Amniotic epithelial cell (primary cell): ENCODE measurements at places on chromosomes 4 and X.
A peak's percentile ranks its signal among the peaks of the same experiment; 100 is the strongest.

- DNase-seq: no peak
Observed at GRCh38 chrX:103338663-103339062, 8.6 kb downstream of the TCEAL7 start.

GRCh38 chrX:74248889-74249288, 55.1 kb upstream of the ZCCHC13 start:
- peak; percentile 50 for DNase-seq

DNA sequence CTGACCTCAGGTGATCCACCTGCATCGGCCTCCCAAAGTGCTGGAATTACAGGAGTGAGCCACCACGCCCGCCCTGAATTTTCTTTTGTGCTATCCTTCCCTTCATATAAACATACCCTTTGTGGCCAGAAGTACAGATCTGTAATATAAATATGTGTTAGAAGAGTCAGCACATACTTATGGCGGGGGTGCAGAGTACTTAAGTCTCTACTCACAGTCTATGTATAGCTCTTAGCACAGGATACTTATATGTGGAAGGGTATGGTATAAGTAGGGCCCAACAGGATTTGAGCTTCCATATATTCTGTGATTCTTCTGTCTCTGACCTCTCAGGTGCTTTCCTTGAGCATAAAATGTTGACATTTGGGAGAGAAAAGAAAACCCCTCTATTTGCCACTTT, 18.2 kb downstream of the CXorf58 start:
- DNase-seq: no peak

GRCh38 chrX:7889135-7889534, 38.1 kb downstream of the PNPLA4 start:
- DNase-seq: no peak

DNA sequence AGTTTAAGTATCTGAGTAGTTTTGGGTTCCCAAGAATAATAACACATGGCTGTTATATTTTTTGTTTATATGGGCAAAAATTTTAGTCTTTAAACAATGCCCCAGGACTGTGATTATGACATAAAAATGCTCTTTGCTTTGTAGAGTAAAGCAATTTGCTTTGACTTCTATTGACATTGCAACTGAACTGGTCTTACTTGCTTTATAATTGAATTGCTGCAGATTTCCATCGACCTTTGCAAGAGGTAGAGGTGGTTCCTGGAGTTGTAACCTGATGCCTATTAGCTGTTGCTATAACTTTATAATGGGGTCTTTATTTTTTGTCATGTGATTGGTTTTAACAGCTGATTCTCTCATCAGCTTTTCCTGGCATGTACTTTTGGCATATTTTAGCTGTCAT, 302.9 kb downstream of the ARHGAP10 start:
- DNase-seq: no peak

GRCh38 chr4:110904435-110905065, 281.7 kb upstream of the PITX2 start:
- peak; percentile 18 for DNase-seq

DNA sequence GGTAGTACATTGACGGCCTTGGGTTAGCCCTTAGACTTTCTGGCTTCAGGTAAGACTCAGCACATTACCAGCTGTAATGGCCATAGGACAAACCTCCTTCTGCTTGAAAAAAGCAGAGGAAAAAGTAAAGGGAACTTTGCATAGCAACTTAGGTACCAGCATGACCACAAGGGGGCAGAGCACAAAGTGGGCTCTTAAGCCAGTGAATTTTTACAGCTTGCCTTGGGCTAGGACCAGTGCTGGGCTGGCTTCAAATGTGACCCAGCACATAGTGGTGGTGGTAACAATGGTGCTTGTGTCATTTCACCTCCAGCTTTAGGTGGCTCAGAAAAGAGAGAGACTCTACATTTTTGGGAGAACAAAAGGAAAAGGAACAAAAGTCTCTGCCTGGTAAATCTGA, 66.1 kb downstream of the KLHL4 start:
- peak; percentile 11 for DNase-seq

DNA sequence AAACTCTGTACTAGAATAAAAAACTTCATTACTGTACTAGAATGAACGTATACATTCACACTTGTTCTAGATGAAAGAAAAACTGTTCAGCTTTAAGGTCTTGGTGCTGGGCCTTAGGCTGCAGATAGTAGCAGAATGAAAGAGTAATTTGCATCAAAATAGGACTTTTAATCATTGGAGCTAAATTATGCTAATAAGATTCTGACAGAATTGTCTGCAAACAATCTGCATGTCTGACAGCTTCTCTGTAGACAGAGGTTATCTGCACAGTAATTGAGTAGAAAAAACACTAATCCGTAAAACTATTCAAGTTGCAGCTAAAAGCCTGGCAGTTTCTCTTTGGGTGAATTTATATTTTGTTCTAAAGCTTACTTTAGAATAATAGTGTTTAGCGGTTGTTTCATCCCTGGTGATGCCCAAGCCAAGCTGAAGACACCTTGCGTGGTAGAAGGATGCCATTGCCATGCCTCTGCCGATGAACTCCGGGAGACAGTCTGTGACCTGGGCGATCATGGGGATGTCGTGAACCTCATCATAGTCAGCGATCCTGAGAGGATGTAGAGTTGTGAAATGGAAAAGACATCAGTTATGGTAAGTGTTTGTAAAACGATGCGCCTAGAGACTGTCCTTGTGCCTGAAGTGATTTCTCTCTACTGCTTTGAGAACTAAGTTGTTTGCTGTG, 25.3 kb downstream of the LRP2BP start:
- DNase-seq: no peak

DNA sequence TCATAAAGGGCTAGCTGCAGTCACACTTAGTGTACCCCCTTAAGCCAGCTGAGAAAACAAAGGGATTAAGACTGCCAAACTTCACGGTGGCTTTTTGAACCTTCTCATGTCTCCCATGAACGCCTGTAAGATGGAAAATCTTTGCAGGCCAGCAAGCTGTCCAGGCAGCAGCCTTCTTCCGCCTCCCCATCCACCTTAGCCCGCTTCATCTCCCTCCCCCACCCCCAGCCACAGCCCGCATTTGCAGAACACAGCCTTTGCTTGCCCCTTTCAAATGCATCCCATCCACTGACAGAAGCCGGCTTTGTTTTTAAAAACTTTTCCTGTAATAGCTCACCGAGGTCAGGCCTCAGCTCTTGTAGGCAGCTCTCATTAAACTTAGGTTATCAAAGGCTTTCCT, 113.8 kb upstream of the FAM9B start:
- DNase-seq: no peak

DNA sequence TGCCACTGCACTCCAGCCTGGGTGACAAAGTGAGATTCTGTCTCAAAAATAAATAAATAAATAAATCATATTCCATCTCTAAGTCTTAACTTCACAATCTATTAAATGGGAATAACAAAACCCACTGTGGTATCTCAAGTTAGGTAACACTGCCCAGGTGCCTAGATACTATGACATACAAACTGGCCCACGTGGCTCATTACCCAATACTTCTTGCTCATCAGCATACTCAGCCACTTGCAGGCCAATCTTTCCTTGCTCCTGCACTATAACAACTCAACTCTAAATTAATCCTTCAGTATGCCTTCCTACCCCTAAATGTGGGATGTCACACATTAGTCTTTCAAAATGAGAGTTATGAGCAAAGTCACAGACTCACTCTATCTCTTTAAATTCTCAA, 230.1 kb downstream of the OPHN1 start:
- no peak for DNase-seq

DNA sequence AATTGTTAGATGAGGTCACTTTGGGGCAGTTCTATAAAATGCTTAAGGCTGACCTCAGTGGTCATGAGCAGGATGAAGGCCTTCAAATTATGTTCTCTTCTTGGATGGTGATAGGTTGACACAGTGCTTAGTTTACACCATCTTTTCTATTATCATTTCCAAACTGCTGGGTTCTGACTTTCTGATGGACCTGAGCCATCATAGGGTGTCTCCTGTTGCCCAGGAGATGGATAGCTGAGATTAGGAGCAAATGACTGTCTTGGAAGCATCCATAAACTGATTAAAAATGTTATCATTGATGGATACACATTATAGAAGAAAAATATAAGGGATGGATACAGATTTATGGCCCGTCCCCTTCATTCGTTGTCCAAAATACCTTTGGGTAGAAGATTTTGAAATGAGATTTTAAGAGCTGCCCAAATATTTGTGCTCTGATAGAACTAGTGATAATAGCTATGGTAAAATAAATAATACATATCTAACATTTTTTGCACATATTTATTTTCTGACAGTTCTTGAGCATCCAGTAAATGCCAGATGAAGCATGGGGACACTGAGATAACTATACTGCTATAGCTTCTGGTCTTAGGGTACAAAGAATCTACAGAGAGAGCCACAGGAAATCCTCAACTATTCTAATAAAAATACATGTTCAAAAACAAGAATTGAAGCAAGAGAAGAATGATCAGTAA, 839.4 kb upstream of the LCORL start:
- no peak for DNase-seq

DNA sequence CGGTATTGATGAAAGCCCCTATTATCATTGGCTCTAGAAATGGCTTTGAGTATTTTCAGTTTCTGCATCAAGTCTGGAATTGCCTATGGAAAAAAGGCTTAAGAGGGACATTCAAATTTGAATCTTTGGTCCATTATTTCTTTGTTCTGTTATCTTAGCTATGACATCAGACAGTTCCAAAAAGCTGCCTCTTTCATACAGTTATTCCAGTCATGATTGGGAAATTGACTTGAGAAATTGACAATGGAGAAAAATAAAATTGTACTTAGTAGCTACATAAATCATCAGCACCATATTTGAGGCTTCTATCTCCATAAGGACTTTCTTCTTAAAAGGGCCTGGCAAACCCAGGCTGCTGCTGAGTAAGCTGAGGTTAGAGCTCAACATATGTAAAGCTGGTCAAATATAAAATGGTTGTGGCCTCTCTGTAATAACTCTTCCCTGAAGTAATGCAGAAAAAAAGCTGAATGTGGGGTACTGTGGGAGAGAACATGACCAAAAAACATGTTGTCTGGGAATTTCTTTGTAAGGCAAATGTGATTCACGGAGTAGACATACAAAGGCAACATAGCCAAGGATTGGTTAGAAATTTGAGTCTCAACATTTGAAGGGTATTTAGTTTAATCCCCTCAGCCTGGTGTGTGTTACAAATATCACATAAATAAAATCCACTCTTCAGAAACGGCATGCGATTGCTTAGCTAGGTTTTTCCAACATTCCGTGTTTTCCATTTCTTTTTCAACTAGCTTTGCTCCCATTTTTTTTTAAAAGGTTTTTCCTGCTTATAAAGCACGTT, 100.9 kb downstream of the LNX1 start:
- DNase-seq: peak; percentile 83

DNA sequence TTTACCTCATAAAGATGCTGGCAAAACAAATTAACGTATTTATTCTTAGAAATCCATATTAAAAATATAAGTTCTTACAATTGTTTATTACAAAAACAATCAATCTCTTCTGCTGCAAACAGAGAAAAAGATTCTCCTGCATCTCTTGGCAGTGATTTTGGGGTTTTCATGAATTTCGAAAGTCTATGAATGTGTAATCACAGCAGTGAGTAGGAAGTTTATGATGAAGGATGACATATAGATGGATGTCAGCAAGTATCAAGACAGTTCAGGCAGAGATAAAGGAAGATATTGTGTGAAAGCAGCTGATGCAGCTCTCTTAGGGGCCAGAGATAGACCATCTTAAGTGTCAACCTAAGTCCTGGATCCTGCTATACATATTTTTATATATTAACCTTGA, 196.9 kb upstream of the BANK1 start:
- peak; percentile 38 for DNase-seq

GRCh38 chr4:152301381-152301780, 234.5 kb downstream of the FBXW7 start:
- DNase-seq: no peak

- DNase-seq: no peak
Observed at GRCh38 chr4:121177246-121178137, 13.4 kb upstream of the TNIP3 start.

- DNase-seq: no peak
Observed at GRCh38 chr4:158915683-158916241, 146.9 kb downstream of the FNIP2 start.

DNA sequence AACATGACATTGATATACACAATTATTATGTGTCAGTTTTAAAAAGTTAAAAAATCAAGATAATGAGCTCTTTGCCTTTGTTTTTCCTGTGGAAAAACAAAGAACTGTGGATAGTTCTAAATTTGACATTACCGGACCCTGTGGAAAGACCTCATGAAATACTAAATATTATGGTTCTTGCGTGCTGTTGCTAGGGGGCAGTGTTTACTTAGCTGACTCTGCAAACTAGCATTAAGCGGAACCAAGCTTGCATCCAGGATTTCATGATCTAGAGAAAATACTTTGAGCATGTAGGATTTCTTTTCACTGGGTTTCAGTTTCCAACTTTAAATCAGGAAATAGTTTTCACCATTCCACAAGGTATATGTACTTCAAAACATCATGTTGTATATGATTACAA, 33.6 kb downstream of the CLCN4 start:
- peak; percentile 69 for DNase-seq

DNA sequence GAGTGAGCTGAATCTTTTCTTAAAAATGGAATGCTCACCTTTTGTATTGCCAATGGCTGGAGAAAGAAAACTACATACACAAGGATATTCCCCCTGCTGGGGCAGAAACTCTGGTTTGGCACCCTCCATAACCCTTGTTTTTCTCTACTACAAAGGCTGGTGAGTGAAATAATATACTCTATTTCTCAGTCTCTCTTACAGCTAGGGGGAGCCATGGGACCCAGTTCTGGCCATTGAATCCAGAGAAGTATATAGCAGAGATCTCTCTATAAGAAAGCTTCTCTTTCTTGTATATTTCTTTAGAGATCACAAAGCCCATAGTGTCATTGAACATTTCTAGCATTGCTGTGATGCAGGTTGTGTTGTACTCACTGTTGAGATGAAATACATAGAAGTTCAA, 49.8 kb downstream of the SMPX start:
- DNase-seq: no peak

- no peak for DNase-seq
Observed at GRCh38 chrX:136493011-136493410, 4.4 kb upstream of the HTATSF1 start.

GRCh38 chr4:88706574-88706973, 8.9 kb upstream of the NAP1L5 start:
- DNase-seq: peak; percentile 64

GRCh38 chrX:43002526-43003203, 224.7 kb upstream of the PPP1R2C start:
- DNase-seq: no peak

- DNase-seq: no peak
Observed at GRCh38 chr4:129604632-129605255, 508.8 kb downstream of the C4orf33 start.

DNA sequence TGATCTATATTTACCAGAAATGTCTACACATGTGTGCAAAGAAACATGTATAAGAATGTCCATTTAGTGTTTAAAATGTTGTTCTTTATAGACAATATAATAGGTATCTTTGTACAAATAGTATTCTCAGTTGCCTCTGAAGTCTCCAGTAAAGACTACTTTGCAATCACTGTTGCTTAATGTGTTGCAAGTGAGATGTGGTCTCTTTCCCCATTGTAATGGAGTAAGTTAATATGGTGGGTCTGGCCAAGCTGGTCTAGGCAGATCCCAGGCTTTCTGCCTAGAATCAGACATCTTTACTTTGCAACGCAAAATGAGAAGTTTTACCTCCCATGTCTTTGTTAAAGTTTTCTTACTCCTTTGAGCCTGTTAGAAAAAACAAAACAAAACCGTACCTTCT, 144.8 kb downstream of the GABRA3 start:
- DNase-seq: no peak

- no peak for DNase-seq
Observed at GRCh38 chr4:6109842-6110560, 90.3 kb downstream of the JAKMIP1 start.

- DNase-seq: no peak
Observed at GRCh38 chr4:141254326-141254725, 33.6 kb downstream of the ZNF330 start.
